Stimulated activated CD8-positive, alpha-beta memory T cell treated with anti-CD3 and anti-CD28 coated beads, Interleukin-2, amount 100 ng/mL, for 48 hours (primary cell): ENCODE measurements at places on chromosomes 5 and 9.
A peak's percentile ranks its signal among the peaks of the same experiment; 100 is the strongest.

GRCh38 chr9:72119853-72120252 is 29.4 kb upstream of the GDA start:
- no peak for DNase-seq

DNA sequence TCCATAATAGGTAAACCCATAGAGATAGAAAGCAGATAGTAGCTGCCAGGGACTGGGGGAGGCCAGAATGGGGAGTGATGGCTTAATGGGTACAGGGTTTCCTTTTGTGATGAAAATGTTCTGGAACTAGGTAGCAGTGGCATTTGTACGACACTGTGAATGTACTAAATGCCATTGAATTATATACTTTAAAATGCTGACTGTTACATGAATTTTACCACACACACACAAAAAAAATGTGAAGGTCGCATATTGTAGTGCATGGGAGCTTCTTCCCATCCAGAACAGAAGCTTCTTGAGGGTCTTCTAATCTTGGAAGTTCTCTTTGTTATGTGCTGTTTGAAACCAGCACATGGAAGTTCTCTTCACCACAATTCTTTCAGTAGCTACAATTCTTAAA is 19.9 kb upstream of the ANP32B start:
- no peak for DNase-seq

GRCh38 chr5:118793091-118793490 is 195.3 kb downstream of the DTWD2 start:
- no peak for DNase-seq

GRCh38 chr9:119836036-119836435 is 466.8 kb upstream of the BRINP1 start:
- DNase-seq: no peak

- DNase-seq: no peak
These were observed 52.3 kb upstream of the ZSWIM6 start for GRCh38 chr5:61279725-61280124.

- peak; percentile 35 for DNase-seq
These were observed 246.8 kb downstream of the ARHGAP26 start for GRCh38 chr5:143016777-143017516.

GRCh38 chr9:107738789-107739188 is 249.2 kb upstream of the KLF4 start:
- DNase-seq: no peak

- no peak for DNase-seq
These were observed 677 bp upstream of the ZNF79 start for GRCh38 chr9:127423476-127423933.

DNA sequence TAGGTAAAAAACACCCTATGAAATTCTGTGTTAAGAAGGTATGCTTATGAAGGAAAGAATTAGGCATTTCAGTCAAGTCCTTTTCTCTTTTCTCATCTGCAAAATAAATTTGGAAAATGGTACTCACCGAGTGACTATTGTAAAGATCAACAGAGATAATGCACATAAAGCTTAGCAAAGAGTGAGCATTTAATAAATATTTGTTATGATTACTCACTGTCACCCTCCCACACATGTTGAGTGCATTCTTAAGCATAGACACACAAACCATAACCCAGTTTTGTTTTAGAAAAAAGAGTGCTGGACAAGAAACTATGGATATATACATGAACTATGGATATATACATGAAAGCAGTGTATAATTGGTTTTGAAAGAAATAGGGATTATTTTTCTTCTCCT is 54.7 kb upstream of the PRLR start:
- no peak for DNase-seq

GRCh38 chr9:107631788-107632187 is 142.2 kb upstream of the KLF4 start:
- DNase-seq: no peak

DNA sequence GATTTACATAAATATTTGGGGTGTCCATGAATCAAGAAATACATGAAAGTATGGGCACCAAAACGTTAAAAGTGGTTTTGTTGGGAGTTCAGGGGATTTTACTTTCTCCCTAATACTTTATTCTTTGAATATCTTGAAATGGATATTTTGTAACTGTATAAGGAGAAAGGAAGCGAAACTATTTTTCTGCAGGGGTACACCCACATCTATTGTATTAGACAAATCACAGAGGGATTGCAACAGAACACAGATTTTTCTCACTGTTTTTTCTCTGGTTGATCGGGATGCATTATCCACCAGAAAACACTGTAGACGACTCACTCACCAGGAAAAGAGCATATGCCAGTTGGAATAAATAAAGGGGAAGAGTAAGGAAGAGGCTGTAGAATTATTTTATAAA is 1.2 kb upstream of the RABGAP1 start:
- DNase-seq: no peak

GRCh38 chr5:119318256-119318894 is 37.4 kb upstream of the TNFAIP8 start:
- DNase-seq: no peak

GRCh38 chr5:61575581-61575980 is 243.5 kb downstream of the ZSWIM6 start:
- no peak for DNase-seq

DNA sequence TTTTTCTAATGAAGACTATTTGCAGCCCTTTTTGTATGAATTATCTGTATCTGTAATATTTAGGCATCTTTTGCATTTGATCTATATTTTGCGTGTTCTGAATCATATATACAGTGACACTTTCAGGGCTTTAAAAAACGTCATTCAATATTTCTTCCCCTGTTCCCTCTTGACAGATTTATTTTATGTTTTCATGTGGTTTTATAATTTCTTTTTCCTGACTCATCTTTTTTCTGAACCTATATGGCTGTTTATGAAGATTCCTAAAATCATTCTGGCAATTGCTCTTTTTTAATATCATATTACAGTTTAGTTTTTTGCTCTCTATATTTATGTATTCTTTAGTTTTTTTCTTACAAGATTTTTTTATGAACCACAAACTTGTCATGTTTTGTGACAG is 67.6 kb downstream of the SMARCA2 start:
- DNase-seq: no peak
